ENCODE measurements at places on chromosomes 7 and 10.

DNA sequence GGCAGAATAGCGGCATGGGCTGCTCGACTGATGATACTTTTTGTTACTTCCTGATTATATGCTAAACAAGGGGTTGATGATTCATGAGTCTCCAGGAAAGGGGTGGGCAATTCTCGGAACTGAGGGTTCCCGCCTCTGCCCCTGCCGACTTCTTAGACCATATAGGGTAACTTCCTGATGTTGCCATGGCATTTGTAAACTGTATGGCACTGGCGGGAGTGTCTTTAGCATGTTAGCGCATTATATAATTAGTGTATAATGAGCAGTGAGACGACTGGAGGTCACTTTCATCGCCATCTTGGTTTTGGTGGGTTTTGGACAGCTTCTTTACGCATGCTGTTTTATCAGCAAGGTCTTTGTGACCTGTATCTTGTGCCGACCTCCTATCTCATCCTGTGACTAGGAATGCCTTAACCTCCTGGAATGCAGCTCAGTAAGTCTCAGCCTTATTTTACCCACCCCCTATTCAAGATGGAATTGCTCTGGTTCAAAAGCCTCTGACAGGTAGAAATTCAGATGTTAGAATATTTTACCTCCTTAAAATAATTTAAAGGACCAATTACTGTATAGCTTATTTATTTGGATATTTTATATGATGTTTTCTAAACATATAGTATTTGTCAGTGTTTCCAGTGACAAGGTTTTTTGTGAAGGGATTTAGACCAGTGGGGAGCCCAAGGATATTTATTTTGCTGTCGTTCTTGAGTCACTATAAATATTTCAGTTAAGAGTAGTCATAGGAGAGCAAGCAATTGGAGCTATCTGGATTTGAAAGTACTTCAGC is 90.1 kb upstream of the PIK3CG start:
- no peak for DNase-seq

- no peak for DNase-seq
These were observed 10.9 kb upstream of the HERC4 start for GRCh38 chr10:68086011-68086410.

- no peak for DNase-seq
These were observed 278.0 kb upstream of the KLF14 start for GRCh38 chr7:131011976-131012375.

- peak; percentile 97 for DNase-seq
These were observed at the start of gene PHF14 for GRCh38 chr7:10973061-10973941. Gene PHF14, plus strand, starts transcription at chr7:10973872. Its CDS starts 452 bp downstream, at chr7:10974324.

- no peak for DNase-seq
These were observed 52.5 kb upstream of the VKORC1L1 start for GRCh38 chr7:65820287-65820950.

- DNase-seq, result no peak
These were observed 566.6 kb downstream of the KCNMA1 start for GRCh38 chr10:77071001-77071511.

DNA sequence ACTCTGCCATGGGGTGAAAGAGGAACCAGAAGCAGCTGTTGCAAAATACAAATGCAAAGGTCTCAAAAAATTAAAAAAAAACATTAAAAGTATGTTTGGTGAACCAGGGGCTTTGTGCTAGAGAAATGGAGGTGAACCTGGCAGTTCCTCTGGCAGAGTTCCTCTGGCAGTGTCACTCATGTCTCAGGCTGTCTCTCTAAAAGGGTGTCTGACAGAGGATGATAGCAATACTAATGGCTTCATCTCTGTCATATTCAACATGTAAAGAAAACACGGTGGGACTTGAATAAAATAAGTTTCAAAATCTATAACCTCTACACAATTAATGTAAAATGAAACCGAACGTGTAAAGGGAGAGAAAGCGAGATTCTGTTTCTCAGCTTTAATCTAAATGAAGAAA is 375.7 kb upstream of the VWC2 start:
- no peak for DNase-seq

- DNase-seq, result no peak
These were observed 12.4 kb downstream of the PRKG1 start for GRCh38 chr10:51086710-51087109.

- no peak for DNase-seq
These were observed 25.9 kb downstream of the GRM8 start for GRCh38 chr7:127226685-127227374.

DNA sequence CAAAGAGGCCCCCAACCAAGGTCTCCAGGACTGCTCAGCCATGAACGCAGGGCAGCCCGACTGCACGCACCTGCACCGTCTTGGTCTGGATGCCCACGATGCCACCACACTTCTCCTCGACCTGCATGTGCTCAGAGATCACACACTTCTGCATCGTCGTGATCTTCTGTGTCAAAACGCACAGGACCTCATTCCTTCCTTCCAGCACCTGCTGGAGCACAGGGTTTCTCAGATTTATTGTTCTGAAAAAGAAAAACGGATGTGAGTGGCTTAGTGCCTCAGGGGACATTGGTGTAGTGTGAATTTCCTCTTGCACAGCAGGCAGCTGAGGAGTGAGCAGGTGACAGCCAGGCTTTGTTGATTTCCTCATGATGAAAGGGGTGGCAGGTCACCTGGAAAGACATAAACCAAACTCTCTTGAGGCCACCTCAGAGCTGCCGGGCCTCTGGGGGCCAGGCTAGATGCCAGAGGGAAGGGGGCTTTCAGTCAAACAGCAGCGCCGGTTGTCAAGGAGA is 38.2 kb downstream of the GSDME start:
- DNase-seq, result no peak

GRCh38 chr7:97096037-97096436 is 21.5 kb upstream of the SDHAF3 start:
- no peak for DNase-seq

DNA sequence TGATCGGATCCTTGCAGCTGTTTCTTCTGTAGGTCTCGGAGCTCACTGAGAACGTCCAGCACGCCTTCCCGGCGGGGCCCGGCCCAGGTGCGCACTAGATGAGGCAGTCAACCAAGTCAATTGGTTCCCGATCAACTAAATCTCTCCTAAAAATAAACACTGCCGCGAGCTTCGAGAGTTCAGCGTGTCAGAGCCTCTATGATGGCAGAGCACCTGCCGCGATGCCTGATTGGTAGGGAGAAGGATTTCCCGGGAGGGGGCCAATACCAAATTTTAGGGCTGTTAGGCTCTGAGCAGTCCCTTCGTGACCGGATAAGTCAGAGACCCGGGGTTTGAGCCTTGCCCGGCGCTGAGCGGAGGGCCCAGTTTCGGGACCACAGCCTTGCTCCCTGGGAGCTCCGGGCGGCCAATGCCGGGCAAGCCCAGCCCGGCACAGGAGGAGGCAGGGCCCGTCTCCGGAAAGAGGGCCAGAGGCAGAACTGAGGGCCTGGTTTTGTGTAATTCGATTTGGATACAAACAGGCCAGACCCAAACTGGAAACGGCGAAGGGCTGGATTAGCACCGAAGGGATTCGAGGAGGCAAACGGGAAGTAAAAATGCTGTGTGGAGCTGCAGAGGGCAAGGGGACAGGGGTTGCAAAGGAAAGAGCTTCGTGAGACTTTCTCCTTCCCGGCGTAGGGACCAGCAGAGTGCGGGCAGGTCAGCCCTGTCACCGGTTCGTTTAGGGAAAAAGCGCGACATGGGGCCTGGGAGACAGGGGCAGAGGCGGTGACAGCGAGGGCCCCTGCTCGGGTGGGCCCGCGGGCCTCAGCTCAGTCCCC is 569 bp downstream of the SLC26A5 start:
- DNase-seq, result peak; percentile 17

DNA sequence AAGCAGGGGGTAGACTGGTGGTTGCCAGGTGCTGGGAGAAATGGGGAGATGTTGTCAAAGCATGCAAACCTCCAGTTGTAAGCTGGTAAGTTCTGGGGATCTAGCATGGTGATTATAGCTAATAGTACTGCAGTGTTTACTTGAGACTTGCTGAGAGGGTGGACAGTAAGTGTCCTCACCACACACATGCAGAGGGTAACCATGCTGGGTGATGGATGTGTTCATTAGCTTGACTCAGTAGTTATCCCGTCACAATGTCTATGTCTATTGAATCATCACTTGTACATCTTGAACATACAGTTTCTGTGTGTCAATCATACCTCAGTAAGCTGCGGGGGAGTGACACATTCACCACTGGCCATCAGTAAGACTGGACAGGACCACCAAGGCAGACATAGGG is 42.1 kb downstream of the GSDME start:
- no peak for DNase-seq

DNA sequence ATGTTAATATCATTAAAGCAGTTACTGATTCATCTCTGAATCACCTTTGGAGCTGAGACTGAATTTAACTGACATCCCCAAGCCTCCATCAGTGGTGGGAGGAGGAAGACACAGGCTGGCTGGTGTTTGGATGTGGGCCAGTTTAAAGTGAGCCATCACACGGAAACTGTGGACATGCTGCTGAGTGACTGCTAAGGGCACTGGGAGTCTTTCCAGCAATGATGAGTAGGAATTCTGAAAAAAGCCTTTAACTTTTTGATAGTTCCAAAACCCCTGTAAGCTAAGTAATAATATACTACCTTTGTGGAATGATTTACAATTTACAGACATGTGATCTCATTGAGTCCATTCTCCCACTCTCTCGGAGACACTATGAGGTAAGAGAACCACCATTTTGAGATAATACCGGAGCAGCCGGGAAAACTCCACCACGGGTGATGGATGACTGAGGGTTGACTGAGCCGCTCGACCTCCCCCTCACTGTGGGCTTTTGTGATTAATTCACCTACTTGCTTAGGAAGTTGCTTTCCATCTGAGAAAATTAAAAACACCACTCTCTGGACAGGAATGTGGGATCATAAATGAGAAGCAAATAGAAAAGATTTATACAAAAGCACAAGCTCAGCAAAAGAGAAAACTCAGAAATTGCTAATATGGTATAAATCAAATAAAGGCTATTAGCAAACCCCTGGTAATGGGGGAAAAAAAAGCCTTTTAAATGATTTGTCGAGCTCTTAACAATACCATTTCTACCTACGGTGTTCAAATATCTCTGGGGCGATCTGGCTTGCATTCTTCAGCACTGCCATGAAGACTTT is 194.8 kb downstream of the FANK1 start:
- DNase-seq, result no peak

All from neuronal stem cell (in vitro differentiated cells).